ENCODE measurements at places on chromosomes 5 and 9.

- no peak for DNase-seq
These were observed 11.5 kb upstream of the SLC25A48 start for GRCh38 chr5:135822959-135823358.

DNA sequence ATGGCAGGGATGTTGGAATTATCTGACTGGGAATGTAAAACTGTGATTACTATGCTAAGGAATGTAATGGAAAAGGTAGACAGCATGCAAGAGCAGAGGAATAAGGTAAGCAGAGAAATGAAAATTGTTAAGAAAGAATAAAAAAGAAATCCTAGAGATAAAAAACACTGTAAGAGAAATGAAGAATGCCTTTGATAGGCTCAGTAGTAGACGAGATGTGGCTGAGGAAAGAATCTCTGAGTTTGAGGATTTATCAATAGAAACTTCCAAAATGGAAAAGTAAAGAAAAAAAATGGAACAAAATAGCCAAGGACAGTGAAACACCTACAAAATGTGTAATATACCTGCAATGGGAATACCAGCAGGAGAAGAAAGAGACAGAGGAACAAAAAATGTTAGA, 468.5 kb upstream of the PIK3R1 start:
- DNase-seq = no peak

DNA sequence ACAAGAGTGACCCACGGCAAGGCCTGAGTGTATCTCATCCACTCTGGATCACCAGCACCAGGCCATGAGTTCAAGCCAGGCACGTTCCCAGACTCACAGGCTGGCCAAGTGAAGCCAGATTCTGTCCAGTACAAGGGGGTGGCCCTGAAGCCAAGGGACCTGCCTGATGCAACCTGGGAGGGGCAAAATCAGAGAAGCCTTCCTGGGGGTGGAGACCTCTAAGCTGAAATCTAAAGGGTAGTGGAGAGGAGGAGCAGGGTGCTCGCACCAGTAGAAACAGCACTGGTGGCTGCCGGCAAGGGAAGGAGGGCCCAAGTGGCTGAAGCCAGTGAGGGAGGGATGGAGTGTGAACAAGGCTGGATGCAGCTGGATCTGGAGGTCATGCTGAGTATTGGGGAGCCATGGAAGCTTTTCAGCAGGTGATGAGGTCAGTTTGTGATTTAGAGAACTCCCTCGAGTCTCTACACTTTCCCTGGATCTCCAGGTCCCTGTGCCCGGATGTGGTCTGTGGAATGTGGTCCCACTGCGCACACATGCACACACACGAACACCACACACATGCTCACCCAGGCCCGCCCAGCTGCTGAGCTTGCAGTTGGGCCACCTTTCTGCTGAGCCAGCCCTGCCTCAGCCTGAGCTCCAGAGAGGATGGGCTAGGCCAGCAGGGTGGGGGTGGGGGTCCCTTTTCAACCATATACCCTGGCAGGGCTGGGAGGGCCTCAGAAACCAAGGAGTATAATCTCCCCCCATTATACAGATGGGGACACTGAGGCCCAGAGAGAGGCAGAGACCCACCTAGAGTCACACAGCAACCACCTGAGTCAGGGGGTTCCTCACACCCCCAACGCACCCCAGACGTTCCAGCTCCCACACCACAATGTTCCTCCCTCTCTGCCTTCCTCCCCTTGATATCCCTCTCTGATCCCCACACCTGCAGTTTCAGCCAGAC, 1.6 kb downstream of the PIP5KL1 start:
- no peak for DNase-seq

- no peak for DNase-seq
These were observed 176.9 kb downstream of the DENND1A start for GRCh38 chr9:123753016-123753415.

- DNase-seq = no peak
These were observed 120.1 kb downstream of the SNX18 start for GRCh38 chr5:54637654-54638053.

- DNase-seq = no peak
These were observed 588 bp upstream of the BRINP1 start for GRCh38 chr9:119369680-119370366.

- DNase-seq = no peak
These were observed 330.3 kb downstream of the TRIM36 start for GRCh38 chr5:114839360-114839759.

DNA sequence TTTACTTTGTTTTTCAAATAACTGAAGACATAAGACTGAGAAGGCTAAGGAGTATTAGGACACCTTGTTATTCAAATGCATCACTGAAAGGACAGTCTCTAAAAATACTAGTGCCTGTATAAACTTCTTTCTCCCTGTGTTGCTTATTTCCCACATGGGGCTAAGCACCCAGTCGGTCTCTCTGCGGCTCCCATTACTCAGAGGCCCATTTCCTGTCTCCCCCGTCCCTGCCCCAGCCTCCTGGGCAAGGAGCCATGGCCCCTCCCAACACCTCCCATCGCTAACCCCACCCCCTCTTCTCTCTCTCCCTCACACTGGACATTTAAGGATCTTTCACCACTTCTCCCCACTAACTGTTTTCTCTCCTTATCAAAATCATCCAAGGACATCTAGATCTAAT, 81.9 kb downstream of the EBF1 start:
- DNase-seq = no peak

DNA sequence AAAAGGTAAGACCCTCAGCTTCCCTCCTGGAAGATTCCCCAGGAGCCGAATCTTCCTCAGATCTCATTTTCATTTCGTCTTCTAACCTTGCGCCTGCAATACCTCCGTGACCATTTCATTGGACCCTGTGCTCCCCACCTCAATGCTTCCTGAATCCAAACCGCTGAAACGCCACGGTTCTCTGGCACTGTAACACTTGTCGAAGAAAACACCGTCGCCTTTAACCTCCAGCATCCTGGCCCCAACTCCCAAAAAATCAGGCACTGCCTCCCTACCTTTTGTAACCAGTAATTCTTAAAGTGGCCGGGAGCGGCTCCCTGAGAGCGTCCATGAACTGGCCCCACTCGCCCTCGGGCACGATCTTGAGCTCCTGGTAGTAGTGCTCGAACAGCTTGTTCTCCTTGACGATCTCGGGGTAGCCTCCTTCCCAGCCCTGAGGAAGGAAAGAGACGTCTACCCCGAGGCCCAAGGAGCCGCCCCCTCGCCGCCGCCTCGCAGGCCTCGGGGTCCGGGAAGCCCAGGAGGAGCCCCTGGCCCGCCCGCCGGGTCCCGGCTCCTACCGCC, 438 bp downstream of the NSUN2 start:
- DNase-seq = no peak

GRCh38 chr9:98031935-98032334, 24.6 kb upstream of the NANS start:
- no peak for DNase-seq
